ENCODE measurements at places on chromosomes 5 and 9. TPM values are rescaled to one million over a fixed set of nuclear protein-coding genes. Genes with fewer than 3 reads are reported as not detected.

Gene POU5F2
- 0.27 TPM for total RNA-seq

Gene ITGA2
- 2.0 TPM for total RNA-seq

Gene GLDC
- 1.9 TPM for total RNA-seq

Gene CDH9
- not detected for total RNA-seq

Gene FBP1
- 1.9 TPM for total RNA-seq

Gene SUSD3
- 68.3 TPM for total RNA-seq

Gene CCDC192
- not detected for total RNA-seq

Gene IRGM
- 1.7 TPM for total RNA-seq

Gene ANKS6
- total RNA-seq: 15.0 TPM

Gene MEGF10
- not detected for total RNA-seq

Gene WNK2
- total RNA-seq: 5.2 TPM

Gene SLC25A2
- not detected for total RNA-seq

Gene FGF1
- total RNA-seq: not detected

Gene CCDC107
- total RNA-seq: 6.4 TPM

Gene CD14
- total RNA-seq: 0.20 TPM

Gene CSF2
- not detected for total RNA-seq

Gene TRIM41
- total RNA-seq: 37.3 TPM

Gene IRX2
- total RNA-seq: not detected

Gene TEK
- total RNA-seq: not detected

Gene CCL28
- 5.4 TPM for total RNA-seq

Gene IQGAP2
- total RNA-seq: 54.6 TPM

Gene PLK2
- 10.9 TPM for total RNA-seq

Gene SLC12A2
- 6.8 TPM for total RNA-seq

Gene RUSC2
- 5.1 TPM for total RNA-seq

Gene IFNA2
- not detected for total RNA-seq

Gene SMIM32
- not detected for total RNA-seq

Gene GPX8
- total RNA-seq: not detected

Measured in activated naive CD4-positive, alpha-beta T cell treated with anti-CD3 and anti-CD28 coated beads for 36 hours (primary cell).